ENCODE measurements at places on chromosomes 4 and X. TPM values are rescaled to one million over a fixed set of nuclear protein-coding genes. Genes with fewer than 3 reads are reported as not detected.

HERC6 gene
- 0.51 TPM for total RNA-seq

- H3K27me3 ChIP-seq = no peaks in the 10 kb centered on the region
- no peak for DNase-seq
- no peaks in the 10 kb centered on the region for H3K36me3 ChIP-seq
- H3K4me3 ChIP-seq = no peak overlapping the region
- no peak overlapping the region for H3K27ac ChIP-seq
- H3K4me1 ChIP-seq = peaks cover 7% of the 10 kb centered on the region
Observed at GRCh38 chr4:86452422-86452891, 92.6 kb upstream of the MAPK10 start.

- no peak overlapping the region for H3K27ac ChIP-seq
- no peak for DNase-seq
- no peaks in the 10 kb centered on the region for H3K4me1 ChIP-seq
Observed at GRCh38 chrX:125544031-125544660, 224.5 kb downstream of the TEX13C start.

SATL1 gene
- total RNA-seq = not detected

C4orf33 gene
- 5.6 TPM for total RNA-seq

GRCh38 chr4:182975806-182976205 lies 58.6 kb upstream of the DCTD start:
- no peaks in the 10 kb centered on the region for H3K36me3 ChIP-seq
- peak overlapping the region; percentile 58 for H3K27ac ChIP-seq
- peak; percentile 92 for DNase-seq
- H3K4me1 ChIP-seq = peaks cover 31% of the 10 kb centered on the region
- H3K4me3 ChIP-seq = peak overlapping the region; percentile 32
- H3K27me3 ChIP-seq = no peaks in the 10 kb centered on the region

DNA sequence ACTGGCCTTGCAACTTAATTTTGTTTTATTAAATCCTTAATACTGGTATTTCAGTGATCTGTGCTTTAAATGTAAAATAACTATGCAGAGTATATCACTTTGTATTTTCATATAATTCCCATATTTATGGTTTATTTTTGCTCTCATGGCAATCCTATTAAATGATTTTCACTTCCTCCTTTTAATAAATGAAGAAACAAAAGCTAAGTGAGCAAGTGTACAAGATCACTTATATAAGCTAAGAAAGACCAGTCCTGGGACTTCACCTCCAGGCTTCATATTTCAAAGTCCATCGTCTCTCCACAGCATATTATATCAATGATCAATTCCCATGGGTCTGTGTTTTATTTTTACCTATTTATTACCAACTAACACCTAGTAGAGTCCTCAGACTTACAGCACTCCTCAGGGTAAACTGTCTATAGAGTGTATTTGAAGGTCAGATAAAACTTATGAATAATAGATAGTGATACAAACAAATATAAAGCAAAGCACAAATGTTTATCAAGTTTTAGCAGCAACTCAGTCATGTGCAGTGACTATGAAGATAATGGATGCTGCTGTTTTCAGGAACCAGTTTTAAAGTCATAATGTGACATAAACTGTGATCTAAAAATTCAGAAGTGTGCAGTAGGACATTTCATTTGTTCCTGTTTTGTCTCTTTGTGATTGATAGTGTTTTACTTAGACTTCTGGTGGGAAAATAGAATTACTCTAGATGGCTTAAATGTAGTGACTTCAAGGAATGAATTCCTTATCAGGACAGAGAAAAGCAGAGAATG lies 56.8 kb downstream of the ARHGAP24 start:
- no peaks in the 10 kb centered on the region for H3K4me1 ChIP-seq
- H3K27ac ChIP-seq = no peak overlapping the region
- no peaks in the 10 kb centered on the region for H3K36me3 ChIP-seq

NWD2 gene
- total RNA-seq = not detected

TMEM35A gene
- 0.76 TPM for total RNA-seq

IL2 gene
- total RNA-seq = not detected

RHOXF2B gene
- not detected for total RNA-seq

- H3K4me1 ChIP-seq = peaks cover 24% of the 10 kb centered on the region
- no peaks in the 10 kb centered on the region for H3K27me3 ChIP-seq
Observed at GRCh38 chr4:183099537-183100297, 660 bp downstream of the WWC2 start.

GRCh38 chr4:45663003-45663402 lies 460.9 kb downstream of the GABRG1 start:
- H3K27ac ChIP-seq = no peak overlapping the region
- no peak overlapping the region for H3K4me3 ChIP-seq
- H3K4me1 ChIP-seq = 0 out of 2 replicates have a peak, but pooled peaks cover 5% of the 10 kb centered on the region
- peak; percentile 83 for DNase-seq

- H3K4me1 ChIP-seq = peaks cover 34% of the 10 kb centered on the region
- no peak overlapping the region for H3K27ac ChIP-seq
- peak; percentile 29 for DNase-seq
Observed at GRCh38 chr4:142278171-142278570, 567.9 kb downstream of the INPP4B start.

All from GM23248 (cell line).